ENCODE measurements at places on chromosomes 2 and 18. TPM values are rescaled to one million over a fixed set of nuclear protein-coding genes. Genes with fewer than 3 reads are reported as not detected.
A peak's percentile ranks its signal among the peaks of the same experiment; 100 is the strongest.

- DNase-seq, result no peak
Observed at GRCh38 chr18:41077076-41077475, 878.0 kb upstream of the PIK3C3 start.

GRCh38 chr2:59177748-59178147 is 936.6 kb upstream of the FANCL start:
- DNase-seq, result no peak

DNA sequence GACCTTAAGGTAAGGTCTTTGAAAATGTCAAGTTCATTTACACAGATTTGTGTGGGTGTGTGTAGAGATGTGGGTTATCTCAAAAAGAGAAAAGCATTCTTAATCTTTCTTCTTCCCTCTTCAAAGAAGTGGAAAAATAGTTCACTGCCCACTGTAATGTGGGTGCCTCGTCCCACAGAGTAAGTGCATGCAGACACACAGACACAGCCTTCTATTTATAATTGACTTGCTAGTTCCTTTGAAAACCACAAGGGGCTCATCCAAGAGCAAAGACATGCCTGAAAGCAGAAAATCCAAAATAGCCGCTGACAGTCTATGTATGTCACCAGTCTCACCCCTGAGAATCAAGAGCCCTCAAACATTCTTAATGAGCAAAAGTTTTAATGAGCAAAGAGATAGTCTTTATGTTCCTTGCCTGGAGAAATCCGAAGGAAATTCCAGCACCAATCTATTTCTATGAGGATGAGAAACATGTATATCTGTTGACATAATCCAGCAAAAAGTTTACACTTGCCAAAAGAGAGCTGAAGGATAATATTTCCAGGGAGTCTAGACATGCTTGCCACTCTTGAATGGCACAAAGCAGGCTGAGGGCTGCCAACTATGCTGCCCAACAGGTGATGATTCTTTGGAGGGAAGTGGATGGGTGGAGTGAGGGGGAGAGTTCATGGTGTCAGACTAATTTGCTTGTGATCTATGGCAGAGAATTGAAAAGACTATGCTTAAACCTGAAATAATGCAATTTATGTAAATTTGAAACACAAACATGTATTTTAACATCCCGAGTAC is 93.9 kb downstream of the ACVR1 start:
- DNase-seq, result peak; percentile 29

DNA sequence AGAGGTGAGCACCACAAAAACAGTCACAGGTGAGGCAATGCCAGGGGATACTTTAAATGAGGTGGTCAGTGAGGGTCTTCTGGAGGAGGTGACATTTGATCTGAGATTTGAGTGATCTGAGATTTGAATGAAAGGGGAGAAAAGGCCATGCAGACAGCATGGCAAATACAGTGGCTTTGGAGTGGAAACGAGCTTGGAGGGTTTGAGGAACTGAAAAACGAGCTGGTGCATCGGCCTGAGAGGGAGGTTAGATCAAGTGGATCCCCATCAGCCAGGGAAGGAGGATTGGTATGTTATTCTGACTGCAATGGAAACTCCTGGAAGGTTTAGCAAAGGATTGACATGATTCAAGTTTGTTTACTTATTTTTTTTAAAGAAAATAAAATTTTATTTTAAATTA is 245.1 kb downstream of the KCNS3 start:
- DNase-seq, result no peak

- peak; percentile 58 for DNase-seq
Observed at GRCh38 chr2:40317046-40317445, 134.8 kb downstream of the SLC8A1 start.

DNA sequence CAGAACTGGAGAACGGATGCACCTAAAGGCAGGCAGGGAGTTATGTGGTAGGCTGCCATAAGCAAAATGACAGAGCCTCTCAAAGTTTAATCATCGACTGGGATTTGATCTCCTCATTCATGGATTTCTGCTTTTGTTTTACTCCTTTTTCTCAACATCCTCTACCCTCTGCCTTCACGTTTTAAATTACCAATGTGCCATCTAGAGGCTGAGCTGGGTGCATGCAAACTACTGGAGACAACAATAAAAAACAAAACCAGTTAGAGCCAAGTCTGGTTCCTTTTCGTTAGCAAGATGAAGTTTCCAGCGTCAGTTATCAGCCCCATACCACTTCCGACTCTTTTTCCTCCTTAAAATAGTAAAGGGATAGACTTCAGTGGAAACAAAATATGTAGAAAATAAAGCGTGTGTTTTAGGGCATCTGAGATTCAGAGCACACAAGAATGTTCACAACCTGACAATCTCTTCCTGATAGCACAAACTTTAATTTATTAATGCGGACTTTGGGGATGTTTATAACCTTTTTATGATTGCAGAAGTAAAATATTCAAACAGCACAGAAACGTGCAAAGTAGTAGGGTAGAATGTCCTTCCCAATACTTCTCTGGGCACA is 117.0 kb downstream of the LAMA1 start:
- DNase-seq, result peak; percentile 8

- DNase-seq, result no peak
Observed at GRCh38 chr2:79453918-79454317, 58.9 kb upstream of the CTNNA2 start.

- no peak for DNase-seq
Observed at GRCh38 chr2:236472720-236473495, 96.7 kb upstream of the ACKR3 start.

- DNase-seq, result peak; percentile 72
Observed at GRCh38 chr2:74532222-74532621, 2.5 kb downstream of the HTRA2 start.

- no peak for DNase-seq
Observed at GRCh38 chr2:238138331-238139195, at the start of gene KLHL30. KLHL30 (plus strand) TSS chr2:238138668; CDS start chr2:238140755, 2,087 bp downstream.

EGR4 gene
- not detected for total RNA-seq

METAP1D gene
- total RNA-seq, result 4.0 TPM

ATOH8 gene
- 17.0 TPM for total RNA-seq

GKN1 gene
- total RNA-seq, result not detected

TMEM37 gene
- total RNA-seq, result not detected

INHBB gene
- not detected for total RNA-seq

DNAH6 gene
- 0.49 TPM for total RNA-seq

MYL12A gene
- total RNA-seq, result 733 TPM
